Stimulated activated CD4-positive, alpha-beta T cell treated with anti-CD3 and anti-CD28 coated beads, TNF-alpha, amount 100 ng/mL, for 4 hours (primary cell): ENCODE measurements at places on chromosomes 12 and 14.
A peak's percentile ranks its signal among the peaks of the same experiment; 100 is the strongest.

DNA sequence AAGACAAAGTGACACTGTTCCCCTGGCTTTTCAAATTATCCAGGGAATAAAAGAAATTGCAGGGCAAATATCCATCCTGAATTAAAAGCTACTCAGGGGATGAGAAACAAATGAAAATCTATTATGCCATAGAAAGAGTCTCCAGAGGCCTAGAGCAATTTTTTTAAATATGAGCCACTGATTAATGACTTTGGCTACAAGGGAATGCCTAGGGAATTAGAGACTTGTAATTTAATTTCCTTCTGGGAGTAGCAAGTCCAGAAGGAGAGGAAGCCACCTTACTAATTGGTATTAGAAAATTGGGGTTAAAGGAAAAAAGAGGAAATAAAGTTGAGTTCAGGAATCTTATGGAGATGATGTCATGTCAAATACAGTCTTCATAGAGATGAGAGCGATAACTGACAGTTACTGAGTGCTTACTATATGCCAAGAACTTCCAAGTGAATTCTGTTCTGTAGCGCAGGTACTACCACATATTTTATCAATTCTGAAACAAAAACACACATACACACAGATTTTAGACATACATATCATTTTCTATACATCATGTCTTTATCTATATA is 304.4 kb downstream of the DUSP6 start:
- no peak for DNase-seq

DNA sequence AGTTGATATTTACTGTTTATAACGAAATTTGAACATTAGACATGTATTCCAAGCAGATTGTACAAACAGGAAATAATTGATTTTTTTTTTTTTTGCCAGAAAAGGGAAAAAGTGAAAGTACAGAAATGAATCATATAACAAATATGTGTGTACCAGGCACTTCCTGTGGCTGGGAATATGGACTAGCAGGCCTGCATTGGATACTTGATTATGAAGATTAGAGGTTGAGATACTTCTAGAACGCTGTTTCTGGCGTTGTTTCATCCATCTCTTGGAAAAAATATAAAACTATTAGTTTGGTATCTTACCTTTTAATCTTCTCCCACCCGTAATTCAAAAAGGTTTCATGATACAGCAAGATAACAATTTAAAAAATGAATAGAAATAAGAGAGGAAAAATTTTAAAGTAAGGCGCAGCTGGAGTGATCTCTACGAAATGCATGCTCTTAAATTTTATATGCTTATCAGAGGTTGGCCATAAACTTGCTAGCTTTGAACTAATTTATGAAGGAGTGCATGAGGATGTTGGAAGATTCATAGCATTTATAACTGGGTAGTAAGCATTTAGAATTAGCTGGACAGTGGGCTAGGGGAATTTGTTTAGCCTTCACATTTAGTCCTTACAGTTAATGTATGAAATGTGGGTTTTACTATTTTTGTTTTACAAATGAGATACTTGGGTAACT is 90.8 kb downstream of the AEBP2 start:
- DNase-seq: no peak

GRCh38 chr12:7656121-7656520 is 9.6 kb downstream of the APOBEC1 start:
- DNase-seq: no peak

DNA sequence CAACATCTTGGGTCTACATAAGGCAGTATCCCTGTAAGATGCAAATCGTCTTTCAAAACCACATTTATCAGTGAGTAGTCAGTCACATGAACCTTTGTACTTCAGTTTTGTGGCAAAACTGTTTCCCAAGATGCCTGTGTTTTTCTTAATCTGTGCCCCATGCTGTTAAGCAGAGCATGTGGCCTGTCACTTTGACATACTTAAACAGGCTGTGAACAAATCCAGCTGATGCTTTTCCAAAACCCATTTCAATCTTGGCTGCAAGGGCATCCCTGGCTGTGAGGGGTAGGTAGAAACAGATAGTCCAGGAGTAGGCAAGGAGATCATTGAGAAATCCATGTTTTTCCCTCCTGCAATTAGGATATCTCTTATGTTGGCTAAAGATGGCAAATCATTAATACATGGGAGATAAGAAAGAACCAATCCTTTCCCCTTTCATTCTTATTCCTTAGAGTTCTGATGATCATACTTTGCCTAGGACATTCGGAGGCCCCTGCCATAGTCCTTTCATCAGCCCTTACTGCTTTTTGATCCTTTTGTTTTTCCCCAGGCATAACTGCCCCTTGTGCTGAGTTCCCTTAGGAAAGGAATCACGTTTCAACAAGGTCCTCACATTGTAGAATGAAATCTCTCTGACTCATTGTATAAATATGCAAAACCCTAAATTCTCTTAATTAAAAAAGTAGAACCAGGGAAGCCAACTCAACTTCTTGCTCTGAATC is 121.1 kb upstream of the EEA1 start:
- DNase-seq: no peak

- DNase-seq: no peak
Measured at GRCh38 chr12:106831699-106832098, 57.2 kb downstream of the RIC8B start.

- no peak for DNase-seq
Measured at GRCh38 chr12:64335886-64336466, 54.6 kb downstream of the C12orf56 start.

DNA sequence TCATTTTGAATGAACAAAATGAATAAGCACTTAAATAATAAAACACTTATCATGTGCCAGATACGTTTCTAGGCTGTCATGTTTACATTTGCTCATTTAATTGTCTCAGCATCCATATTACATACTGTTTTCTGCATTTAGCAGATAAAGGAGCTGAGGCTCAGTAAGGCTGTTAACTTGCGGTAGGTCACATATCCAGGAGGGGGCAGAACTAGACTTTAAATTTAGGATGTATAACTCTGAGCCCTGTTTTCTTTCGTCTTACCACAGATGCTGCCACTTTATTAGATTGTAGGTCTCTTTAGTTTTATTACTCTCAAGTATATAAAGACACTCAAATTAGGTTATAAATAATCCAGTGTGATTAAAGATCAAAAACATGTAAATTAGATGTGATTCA is 17.7 kb downstream of the IRAK4 start:
- no peak for DNase-seq

GRCh38 chr12:56326533-56326932 is 7.3 kb downstream of the PAN2 start:
- no peak for DNase-seq

- no peak for DNase-seq
Measured at GRCh38 chr12:39872425-39872824, 233.5 kb downstream of the SLC2A13 start.

DNA sequence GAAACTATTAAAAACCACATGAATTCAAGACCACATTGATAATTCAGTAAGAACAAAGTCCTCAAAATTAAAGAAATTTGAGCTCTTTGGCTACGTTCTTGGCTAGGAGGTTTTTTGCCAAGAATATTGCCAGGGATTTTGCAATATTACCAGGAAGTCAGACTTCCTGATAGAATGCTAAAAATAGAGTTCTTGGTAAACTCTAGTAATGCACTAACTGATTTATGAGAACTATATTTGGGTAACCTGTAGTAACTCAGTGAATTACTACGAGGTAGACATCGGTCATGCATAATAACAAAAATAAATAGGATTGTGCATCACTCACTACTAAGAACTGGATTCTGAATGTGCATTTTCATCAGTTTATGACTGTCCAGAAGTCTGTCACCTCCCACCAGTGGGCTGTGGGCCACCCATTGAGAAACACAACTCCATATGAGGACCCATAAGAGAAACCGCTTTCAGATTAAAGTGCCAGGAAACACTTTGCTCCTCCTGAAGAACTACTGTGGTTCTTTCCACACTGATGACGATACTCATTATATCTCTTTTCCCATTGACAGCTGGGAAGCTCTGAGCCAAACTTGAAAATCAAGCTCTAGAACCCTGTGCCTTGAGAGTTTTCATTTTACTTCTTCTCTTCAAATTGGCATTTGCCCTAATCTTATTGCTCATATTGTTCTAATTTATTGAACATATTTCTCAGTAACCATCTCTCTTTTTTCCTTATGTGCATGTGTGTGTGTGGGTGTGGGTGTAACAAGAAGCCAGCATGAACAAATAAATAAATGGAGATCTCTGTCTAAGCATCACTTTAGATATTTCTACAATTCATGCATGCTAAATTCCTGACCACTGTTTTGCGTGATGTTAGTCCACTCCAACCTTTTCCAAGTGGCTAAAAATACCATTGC is 116.6 kb downstream of the BCL11B start:
- no peak for DNase-seq

- no peak for DNase-seq
Measured at GRCh38 chr12:108370415-108370814, 31.3 kb upstream of the CMKLR1 start.

GRCh38 chr12:10741845-10742244 is 18.7 kb upstream of the YBX3 start:
- no peak for DNase-seq

DNA sequence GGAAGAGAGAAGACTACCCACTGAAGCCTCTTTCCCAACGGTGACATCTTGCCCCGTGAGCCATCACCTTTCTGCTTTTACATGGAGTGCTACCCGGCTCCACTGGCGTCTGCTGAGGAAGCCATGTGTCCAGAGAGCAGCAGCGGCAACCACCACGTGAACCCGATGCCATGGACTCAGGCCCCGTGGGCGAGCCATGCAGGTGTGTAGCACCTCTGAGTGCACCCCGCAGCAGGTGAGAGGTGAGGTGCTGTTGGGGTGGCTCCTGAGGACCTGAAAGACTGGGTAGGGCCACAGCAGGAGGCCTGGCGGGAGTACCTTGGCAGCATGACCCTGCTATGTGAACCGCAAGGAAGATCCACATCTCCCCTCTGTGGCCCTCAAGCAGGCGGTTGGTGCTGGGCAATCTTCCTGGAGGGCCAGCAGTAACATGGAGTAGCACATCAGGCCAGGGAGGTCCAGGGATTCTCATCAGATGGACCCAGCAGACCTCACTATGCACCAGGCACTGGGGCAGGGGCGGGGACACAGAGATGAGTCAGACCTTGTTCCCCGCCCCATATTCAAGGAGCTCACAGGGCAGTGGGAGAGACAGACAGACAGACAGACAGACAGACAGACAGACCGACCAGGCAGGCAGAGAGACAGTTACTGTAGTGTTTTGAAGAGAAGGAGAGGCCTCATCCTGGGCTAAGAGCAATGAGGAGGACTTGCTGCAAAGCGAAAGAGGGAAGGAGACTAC is 129.6 kb downstream of the PAPOLA start:
- DNase-seq: no peak

DNA sequence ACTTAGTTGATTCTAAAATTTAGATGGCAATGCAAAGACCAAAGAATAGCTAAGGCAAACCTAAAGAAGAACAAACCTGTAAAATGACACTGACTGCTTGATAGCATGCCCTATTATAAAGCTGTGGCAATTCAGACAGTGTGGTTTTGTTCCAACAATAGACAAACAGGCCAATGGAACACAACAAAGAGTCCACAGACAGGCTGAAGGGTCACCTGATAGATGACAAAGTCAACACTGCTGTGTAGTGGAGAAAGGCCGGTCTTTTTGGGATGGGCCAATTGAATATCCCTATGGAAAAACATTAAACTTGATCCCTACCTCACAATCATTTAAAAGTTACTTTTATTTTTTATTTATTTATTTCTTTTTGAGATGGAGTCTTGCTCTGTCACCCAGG is 33.8 kb upstream of the SLC25A3 start:
- DNase-seq: no peak

- peak; percentile 4 for DNase-seq
Measured at GRCh38 chr12:90102957-90103652, 394.5 kb upstream of the ATP2B1 start.

GRCh38 chr14:67411820-67412421 is at the start of gene PLEK2:
Gene PLEK2 (minus strand): TSS chr14:67412165. CDS start chr14:67412059, 106 bp downstream.
- peak; percentile 29 for DNase-seq

GRCh38 chr14:86357119-86357518 is 827.2 kb downstream of the FLRT2 start:
- DNase-seq: no peak

GRCh38 chr14:98906123-98906995 is 365.6 kb downstream of the BCL11B start:
- DNase-seq: no peak

DNA sequence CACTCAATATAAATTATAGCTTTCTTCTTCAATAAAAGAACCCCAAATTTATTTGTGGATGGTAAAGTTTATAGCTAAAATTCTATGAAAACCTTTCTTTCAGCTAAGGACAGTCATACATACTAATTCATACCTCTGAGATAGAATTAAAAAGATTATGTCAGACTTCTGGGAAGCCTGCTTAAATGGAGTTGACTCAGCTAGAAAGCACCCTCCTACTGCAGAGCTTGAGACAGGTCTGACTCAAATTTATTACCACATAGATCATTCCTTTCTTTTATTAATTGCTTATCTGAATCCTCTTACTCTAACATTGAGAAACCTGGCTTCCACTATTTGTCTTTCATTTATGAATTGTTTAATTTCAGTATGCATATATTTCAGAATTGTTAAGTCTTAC is 1007.0 kb upstream of the LRFN5 start:
- no peak for DNase-seq

DNA sequence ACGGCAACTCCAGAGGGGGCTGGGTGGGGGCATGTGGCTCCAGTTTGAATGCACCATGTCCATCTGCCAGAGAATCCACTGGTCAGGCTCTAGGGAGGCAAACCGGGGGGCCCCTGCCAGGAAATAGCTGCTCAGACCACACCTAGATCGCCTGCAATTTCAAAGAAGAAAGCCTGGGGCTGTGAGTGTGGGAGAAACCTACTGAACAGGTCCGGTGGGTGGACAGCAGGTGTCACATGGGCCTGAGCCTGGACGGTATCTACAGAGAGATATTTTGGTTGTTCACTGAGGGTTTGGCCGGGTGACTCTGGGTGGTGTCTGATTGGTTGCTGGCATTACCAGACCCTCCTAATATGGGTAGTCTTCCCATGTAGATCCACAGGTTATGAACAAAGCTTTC is 32.0 kb downstream of the DAO start:
- DNase-seq: no peak

DNA sequence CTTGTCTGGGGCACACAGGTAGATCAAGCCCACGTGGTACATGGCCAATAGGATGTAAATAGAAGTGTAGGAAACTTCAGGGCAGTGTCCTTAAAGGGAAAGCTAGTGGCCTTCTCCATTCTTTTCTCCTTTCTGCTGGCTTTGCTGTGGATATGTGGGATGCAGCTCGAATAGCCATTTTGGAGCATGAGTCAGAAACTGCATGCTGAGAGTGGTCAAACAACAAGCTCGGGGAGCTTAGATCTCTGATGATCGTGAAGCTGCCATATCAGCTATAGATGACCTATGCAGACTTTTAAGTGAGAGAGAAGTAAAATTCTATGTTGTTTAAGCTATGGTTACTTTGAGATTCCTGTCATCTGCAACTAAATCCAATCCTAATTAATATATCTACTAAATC is 241.3 kb upstream of the DAAM1 start:
- DNase-seq: no peak

DNA sequence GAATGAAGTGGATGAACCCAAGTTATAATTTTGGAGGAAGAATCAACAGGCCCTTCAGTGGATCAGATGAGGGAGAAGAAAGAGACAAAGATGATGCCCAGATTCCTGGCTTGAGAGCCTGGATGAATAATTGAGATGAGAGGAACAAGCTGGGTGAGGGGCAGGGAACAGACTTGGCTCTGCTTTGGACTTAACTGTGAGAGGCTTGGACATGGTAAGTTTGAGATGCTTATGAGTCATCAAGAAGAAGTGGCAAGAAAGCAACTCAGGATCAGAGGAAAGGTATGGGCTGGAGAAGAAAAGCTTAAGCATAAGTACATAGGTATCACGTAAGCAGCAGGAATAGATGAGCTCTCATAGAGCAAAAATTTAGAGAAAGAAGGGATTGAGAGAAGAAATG is 55.3 kb downstream of the FIGNL2 start:
- DNase-seq: no peak
